HT-29 (cell line): ENCODE measurements at places on chromosomes 2 and 18. TPM values are rescaled to one million over a fixed set of nuclear protein-coding genes. Genes with fewer than 3 reads are reported as not detected.
A peak's percentile ranks its signal among the peaks of the same experiment; 100 is the strongest.

The DSG1 gene
- total RNA-seq, result not detected in 2 replicates

The PLGLB1 gene
- total RNA-seq, result 1.5 TPM in 1 of 2 replicates, not detected in the other

The CYP27C1 gene
- not detected in 2 replicates for total RNA-seq

The DPYSL5 gene
- total RNA-seq, result not detected in 2 replicates

The DSG4 gene
- total RNA-seq, result 0.03 and 0.38 TPM in 2 replicates

The CCDC178 gene
- total RNA-seq, result not detected in 2 replicates

DNA sequence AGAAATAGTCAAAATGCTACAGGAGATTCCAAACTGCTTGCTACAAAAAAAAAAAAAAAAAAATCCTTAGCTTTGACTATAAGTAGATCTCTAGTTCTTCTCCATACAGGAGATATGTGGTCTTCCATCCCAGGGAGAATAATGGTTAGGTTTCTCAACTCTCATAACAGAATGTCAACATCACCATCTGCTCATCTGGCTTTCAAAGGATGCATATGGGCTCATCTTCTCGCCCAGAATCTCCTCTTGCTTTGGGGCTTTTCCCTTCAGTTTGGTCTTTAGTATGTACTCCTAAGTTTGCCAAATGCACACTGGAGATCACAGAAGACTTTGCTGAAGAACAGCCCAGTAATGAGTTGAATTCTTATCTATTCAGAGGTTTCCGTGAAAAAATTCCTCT lies 240.7 kb downstream of the NRXN1 start:
- no peak for DNase-seq

DNA sequence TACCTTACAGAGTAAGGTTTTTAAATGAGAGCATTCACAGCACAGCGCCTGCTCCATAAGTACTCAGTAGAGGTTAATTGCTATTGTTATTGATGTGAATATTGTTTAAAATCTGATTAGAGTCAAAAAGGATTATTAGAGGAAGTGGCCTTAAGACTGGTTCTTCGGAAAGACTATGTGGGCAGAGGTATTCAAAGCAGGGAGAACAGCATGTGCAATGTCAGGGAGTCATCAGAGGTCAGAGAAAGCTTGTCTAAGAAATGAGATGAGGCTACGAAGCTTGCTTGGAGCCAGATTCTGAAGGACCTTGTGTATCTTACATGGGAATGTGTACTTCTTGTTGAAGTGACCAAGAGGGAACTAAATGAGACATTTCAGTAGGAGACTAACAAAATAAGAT lies 49.8 kb downstream of the PMS1 start:
- DNase-seq, result no peak

DNA sequence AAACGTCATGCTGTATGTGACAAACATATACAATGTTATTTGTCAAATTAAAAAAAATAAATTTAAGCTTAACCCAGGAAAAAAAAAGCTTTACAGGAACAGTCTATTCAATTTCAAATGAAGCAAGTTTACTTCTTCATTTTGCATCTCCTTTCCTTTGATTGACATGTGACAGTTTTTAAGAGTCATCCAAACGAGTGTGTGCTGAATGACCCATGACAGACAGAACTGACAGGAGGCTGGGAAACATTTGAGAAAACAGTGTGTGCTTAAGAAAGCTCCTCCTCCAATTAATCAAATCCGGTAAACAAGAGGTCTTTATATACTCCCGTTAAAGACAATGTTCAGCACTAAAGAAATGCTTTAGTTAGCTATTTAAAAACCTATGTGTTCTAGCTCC lies 177.7 kb downstream of the SRBD1 start:
- DNase-seq, result no peak

DNA sequence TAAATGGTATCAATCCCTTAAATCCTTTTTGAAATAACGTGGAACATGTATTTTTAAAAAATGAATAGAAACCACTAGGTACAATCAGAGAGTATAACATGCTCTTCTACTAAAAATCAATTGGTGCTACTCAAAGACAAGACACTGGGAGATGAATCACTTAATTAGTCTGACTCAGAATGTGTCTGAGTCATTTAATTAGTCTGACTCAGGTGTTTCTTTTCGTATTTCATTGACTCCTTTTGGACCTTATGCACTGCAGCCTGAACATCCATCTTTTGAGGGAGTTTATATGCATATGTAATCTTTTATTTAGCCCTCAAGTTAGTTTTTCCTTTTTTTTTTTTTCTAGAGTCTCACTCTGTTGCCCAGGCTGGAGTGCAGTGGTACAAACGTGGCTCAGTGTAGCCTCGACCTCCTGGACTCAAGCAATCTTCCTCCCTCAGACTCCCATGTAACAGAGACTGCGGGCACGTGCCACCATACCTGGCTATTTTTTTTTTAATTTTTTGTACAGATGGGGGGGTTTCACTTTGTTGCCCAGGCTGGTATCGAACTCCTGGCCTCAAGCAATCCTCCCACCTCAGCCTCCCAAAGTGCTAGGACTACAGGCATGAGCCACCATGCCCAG lies 26.5 kb downstream of the PPP4R3B start:
- DNase-seq, result peak; percentile 9

DNA sequence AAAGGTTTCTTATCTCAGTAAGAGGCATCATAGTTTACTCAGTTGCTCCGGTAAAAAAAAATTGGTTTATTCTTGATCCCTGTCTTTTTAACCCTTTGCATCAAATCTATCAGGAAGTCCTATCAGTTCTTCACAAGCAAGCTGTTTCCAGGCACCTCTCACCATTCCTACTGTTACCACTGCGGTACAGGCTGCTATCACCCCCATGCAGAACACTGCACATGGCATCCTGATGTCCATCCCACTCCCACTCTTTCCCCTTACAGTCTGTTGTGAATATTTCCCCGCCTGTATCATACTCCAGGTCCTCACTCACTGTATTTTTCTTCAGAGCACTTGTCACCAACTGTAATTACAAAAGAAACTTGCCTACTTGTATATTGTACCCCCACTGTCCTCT lies 5.3 kb upstream of the CNRIP1 start:
- no peak for DNase-seq

- peak; percentile 31 for DNase-seq
Observed at GRCh38 chr2:166651080-166651675, 157.1 kb upstream of the SCN7A start.

DNA sequence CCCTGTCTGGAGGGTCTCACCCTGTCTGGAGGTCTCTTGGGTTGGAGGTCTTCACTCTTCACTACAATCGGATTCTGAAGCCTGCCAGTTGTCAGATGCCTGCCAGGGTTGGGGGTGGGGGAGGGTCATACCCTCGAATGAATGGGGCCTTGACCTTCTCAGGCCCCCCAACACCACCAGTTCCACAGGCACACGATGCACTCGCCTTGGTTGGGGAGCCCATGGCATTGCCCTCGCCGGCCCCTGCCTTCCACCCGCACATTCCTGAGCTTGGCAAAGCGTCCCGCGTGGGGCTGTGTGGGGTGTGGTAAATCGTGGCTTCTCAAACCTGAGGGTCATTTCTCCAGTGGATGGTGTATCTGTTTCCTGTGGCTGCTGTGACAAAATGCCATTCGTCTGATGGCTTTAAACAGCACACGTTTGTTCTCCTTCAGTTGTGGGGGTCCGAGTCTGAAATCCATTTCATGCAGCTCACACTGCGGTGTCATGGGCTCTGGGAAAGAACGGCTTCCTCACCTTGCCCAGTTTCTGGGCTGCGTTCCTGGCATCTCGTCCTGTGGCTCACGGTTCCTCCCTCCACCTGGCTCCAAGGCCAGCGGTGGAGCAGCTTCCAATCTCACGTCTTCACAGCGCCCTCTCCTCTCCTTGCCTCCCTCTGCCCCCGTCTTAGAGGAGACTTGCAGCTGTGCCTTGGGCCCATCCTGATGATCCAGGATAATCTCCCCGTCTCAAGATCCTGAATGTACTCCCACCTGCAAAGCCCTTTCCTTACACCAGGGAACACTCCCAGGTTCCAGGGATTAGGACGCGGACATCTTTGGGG lies 38.0 kb upstream of the HPCAL1 start:
- no peak for DNase-seq
